ENCODE measurements at places on chromosomes 6 and 20. TPM values are rescaled to one million over a fixed set of nuclear protein-coding genes. Genes with fewer than 3 reads are reported as not detected.

The MRAP2 gene
- 3.1 TPM for total RNA-seq

- DNase-seq, result no peak
Measured at GRCh38 chr20:10792291-10792690, 118.5 kb upstream of the JAG1 start.

The IL17F gene
- total RNA-seq, result not detected

The NOX3 gene
- total RNA-seq, result not detected

- no peak for DNase-seq
Measured at GRCh38 chr6:87763276-87763675, 61.2 kb upstream of the AKIRIN2 start.

- DNase-seq, result no peak
Measured at GRCh38 chr6:148295261-148295887, 47.3 kb upstream of the SASH1 start.

The KIF6 gene
- not detected for total RNA-seq

GRCh38 chr6:133245007-133245406 lies 3.9 kb downstream of the EYA4 start:
- DNase-seq, result no peak

- DNase-seq, result no peak
Measured at GRCh38 chr20:44111712-44112335, 75.2 kb downstream of the JPH2 start.

The C2 gene
- total RNA-seq, result 0.13 TPM

- no peak for DNase-seq
Measured at GRCh38 chr6:167491438-167492099, 166.7 kb downstream of the TTLL2 start.

The FKBP1C gene
- not detected for total RNA-seq

The PRR18 gene
- 1.3 TPM for total RNA-seq

Measured in MG63 (cell line).